ENCODE measurements at places on chromosomes 2 and 18.

DNA sequence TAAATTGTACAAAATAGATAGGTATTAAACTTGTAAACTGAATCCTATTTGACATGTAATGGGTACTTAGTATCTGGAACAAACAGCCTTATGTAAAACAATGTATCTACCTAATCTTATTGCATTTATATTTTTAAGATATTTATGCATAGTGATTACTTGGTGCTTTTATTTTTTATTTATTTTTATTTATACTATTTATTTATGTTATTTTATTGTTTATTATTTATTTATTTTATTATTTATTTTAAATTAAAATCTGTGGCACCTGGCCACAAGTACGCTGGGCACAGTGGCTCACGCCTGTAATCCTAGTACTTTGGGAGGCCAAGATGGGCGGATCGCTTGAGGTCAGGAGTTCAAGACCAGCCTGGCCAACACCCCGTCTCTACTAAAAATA is 26.9 kb downstream of the MRO start:
- no peak for DNase-seq

- no peak for DNase-seq
Observed at GRCh38 chr2:101762451-101763171, 65.1 kb downstream of the MAP4K4 start.

- no peak for DNase-seq
Observed at GRCh38 chr2:156513219-156513618, 77.0 kb downstream of the GPD2 start.

GRCh38 chr2:95301876-95302641 is 4.9 kb downstream of the KCNIP3 start:
- DNase-seq, result no peak

DNA sequence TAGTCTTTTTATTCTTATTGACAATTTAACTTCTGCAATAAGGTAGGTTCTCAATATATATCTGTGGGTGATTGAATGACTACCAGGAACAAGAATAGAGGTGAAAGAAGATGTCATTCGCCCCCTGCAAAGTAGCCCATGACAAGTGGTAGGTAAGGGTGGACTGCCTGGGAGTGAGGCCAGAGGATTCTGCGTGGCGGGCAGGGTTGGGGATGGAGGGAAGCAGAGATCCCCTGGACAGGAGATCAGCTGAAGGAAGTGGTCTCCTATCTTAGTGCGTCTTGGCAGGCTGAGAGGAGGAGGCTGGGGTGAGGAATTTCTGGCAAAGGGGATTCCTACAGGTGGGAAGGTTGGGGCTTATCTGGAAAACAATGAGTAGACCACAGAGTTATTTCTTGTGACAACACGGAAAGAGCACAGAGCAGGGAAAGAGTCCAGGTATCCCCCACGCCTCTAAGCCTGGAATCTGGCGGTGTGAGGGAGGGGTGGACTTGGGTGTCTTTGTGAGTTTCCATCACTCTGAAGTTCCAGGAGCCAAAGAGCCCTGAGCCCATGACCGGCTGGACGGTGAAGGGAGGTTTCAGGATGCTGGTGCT is 21.5 kb upstream of the MYCN start:
- no peak for DNase-seq

- DNase-seq, result no peak
Observed at GRCh38 chr2:238914648-238915015, 66.7 kb downstream of the TWIST2 start.

GRCh38 chr2:226793646-226794045 is 6.0 kb downstream of the IRS1 start:
- no peak for DNase-seq

- peak; percentile 35 for DNase-seq
Observed at GRCh38 chr2:160405077-160405867, 88.3 kb downstream of the RBMS1 start.

DNA sequence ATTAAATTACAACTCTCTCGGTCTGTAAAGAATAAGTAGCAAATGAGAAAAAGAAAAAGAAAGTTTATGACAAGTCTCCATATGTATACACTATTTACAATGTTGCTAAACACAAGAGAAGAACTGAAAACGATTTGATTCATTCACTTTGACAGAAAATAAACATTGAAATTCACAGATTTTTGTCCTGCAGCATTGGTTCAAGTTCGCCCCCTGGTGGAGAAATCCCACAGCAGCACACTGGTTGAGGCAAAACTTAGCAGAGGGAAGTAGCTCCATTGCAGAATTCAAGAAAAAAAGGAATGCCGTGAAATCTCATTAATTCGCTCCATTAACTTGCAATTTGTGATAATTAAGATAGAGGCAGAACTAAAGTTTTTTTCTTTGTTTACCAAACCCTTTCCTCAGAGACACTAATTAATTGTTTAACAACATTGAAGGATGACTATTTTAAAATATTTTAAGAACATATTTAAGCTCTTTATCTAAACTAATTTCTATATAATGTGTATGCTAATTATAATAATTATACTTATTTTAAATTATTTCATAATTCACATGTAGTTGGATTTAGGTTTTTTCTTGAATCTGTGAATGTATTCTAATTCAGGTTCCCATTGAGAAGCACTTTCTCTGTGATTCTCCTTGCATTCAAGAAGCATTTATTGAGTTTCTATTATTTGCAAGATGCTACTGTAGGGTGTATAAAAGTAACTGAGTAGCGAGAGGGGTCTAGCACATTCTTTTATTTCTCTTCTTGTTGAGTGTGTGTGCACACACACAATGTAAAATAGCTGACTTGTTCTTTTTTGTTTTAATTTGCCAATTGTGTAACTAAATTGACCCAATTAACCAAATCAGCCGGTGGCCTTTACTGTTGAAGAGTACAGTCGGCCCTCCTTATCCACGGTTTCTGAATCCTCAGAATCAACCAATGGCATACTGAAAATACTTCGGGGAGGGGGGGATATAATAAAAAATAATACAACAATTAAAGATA is 74.1 kb downstream of the COL4A3 start:
- DNase-seq, result peak; percentile 27

- DNase-seq, result no peak
Observed at GRCh38 chr18:45441110-45441847, 174.0 kb upstream of the SLC14A2 start.

GRCh38 chr18:2707551-2708168 is 52.1 kb downstream of the SMCHD1 start:
- DNase-seq, result no peak

- no peak for DNase-seq
Observed at GRCh38 chr2:101509499-101510284, 34.8 kb upstream of the RFX8 start.

- no peak for DNase-seq
Observed at GRCh38 chr2:143964891-143965290, 555.0 kb downstream of the ZEB2 start.

- no peak for DNase-seq
Observed at GRCh38 chr2:239545741-239546392, 145.0 kb upstream of the HDAC4 start.

GRCh38 chr2:74507926-74508520 is 528 bp upstream of the PCGF1 start:
- peak; percentile 43 for DNase-seq

DNA sequence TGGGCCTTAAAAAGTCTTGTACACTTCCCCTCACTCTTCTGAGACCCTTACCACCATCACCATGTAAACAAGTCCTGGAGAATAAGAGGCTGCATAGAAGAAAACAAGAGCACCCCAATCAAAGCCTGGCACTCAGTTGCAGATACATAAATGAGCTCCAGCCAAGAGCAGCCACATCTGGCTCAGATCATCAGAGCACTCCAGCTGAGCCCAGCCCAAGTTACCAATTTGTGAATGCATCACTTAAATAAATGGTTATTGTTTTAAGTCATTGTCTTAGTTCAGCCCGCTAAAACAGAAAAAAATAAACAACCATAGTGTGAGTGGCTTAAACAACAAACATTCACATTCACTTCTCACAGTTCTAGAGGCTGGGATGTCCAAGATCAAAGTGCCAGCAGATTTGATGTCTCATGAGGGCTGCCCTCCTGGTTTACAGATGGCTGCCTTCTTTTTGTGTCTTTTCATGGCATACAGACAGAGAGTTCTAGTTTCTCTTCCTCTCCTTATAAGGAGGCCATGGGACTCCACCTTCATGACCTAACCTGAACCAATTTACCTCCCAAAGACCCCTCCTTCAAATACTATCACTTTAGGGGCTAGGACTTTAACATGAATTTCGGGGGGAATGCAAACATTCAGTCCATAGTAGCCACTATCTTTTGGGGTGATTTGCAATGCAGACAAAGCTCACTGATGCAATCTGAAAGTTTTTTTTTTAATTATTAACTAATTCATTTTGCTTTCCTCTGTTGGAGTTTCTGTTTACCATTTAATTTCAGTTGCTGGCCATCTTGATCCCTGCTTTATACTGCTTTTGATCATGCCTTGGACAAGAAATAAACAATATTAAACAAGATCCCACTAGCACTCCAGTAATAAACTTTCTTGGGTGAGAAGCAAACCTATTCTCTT is 187.5 kb upstream of the ACVR2A start:
- no peak for DNase-seq

- DNase-seq, result no peak
Observed at GRCh38 chr18:65811307-65811706, 60.5 kb downstream of the CDH7 start.

DNA sequence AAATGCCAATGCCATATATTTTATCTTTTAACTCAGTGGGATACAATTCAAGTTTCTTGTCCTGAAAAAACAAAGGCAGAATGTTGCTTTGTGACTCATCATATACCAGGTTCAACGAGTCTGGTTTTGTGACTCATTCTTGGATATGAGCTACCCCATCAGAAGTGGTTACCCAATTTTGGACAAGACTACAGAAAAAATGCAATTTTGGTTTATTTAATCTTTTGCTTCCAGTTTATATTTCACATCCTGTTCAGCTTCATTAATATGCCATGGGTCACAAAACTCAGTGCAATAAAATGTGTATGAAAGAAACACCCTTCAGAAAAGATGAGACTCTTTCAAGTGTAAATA is 25.0 kb downstream of the FN1 start:
- DNase-seq, result no peak

DNA sequence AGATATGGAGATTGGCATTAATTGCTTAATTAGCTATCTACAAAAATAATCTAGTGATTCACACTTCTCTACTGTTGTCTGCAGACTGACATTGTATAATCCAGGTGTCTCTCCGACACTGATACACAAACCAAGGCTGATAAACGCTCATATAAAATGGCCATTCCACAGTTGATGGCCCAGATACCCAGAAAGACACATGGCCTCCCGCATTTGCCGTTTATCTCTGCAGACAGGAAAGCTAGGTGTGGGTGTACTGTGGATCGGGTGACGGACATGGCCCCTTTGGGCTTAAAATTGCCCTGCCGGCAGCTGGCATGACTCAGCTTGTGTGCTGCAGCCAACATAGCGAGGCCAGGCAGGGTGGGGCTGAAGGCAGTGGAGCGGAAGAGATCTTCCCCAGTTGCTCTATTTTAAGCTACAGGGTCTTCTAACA is 18.5 kb downstream of the PMAIP1 start:
- no peak for DNase-seq

DNA sequence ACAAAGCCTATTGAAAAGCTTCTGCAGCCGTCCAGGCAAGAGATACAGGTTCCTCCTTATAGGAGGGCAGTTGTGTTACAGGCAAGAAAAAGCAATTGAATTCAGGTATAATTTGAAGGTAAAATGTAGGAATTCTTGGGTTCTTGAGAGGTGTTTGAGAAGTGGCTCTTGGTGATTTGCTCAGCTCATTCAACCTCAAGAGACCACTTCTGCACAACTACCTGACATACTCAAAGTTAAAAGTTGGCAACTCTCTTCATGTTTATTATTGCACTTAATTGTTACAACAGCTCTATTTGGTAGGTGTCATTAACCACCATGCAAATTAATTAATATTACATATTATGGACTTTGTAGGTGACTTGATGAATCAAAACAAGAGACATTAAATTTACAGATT is 753.2 kb downstream of the ADCYAP1 start:
- DNase-seq, result no peak

DNA sequence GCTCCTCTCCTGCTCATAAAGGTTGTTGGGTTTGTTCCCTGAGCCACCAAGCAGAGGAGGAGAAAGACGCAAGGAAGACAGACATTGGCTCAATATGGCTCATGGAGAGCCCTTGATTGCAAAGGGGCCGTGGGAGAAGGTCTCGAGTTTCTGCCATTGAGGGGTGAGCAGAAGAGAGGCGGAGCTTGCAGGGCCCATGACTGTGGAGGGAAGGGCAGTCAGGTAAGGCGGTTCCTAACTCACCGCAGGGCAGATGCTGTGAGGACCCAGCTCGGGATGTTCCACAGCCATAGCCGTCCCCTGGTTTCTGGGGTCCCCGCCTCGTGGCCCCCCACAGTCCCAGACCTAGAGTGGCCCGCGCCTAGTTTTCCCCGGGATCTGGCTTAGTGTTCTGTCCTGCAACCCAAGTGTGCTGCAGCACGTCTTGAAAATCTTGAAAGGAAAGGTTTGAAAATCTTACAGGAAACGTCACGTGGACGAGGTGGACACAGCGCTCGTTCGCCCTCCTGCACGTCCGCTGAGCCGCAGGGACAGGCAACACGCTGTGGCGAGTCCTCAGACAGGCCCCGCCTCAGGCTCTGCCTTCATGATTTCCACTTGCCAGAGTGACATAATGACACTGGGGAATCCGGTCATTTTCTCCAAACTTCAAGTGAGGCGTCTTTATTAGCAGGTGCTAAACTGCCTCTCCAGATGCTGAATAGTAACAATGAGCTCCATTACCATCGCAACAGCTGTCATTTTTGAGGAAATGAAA is 105.5 kb upstream of the HDAC4 start:
- DNase-seq, result no peak

GRCh38 chr2:16652296-16653082 is 13.1 kb downstream of the CYRIA start:
- no peak for DNase-seq

- DNase-seq, result no peak
Observed at GRCh38 chr2:24546669-24547068, 55.6 kb downstream of the NCOA1 start.

GRCh38 chr2:141499123-141499522 is 631.7 kb downstream of the LRP1B start:
- DNase-seq, result no peak

DNA sequence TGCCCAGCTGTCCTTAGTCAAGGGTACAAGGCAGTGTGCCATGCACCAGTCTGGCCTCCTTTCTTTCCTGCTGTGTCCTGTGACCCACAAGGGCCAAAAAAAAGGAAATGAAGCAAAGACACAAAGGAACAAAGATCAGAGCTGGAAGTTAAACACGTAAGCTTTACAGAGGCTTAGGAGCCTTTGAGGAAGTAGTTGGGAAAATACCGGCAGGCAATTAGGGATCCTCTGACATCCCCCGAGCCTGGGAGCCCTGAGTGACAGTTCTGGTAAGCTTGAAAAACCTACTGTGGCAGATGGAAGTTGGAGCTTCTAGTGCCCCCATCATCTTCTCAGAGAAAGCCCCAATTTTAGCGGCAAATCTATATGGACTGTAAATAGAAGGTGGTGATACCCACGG is 78.5 kb downstream of the SPRED2 start:
- DNase-seq, result no peak

DNA sequence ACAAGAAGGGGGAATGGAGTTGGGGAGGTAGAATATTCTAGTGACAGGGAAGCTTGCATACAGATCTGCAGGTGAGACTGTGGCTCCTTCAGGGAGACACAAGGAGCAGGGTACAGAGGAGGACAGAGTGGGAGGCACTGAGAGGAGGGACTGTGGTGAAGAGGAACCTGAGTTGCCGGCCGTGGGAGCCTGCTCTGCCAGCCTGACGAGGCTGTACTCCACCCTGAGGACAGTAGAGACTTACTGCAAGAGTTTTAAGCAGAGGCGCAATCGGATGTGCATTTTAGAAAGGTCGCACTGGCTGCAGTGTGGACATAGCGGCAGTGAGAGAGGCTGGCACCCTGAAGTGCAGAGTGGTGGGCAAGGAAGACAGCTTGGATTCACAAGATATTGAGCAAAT is 185.8 kb downstream of the GFPT1 start:
- DNase-seq, result no peak
